Cortex of kidney (tissue), 1 donor: ENCODE measurements at places on chromosomes 1 and 21.

DNA sequence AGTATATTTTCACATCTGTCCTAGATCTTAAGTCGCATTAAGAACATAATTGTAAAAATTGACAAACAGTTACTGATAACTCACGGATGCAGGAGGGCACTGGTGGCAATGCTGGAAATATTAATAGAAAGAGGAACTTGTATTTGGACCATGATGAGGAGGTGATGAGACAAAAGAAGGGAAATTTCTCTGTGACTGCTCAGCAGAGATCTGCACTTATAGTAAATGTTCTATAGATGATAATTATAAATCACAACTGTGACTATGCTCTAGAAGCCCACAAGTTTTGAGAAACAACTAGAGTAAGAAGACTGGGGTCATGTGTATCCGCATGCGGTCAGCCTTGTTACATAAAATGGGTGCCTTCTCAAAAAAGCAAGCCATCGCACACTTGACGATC, 8.7 kb upstream of the DUSP12 start:
- no peak for DNase-seq

DNA sequence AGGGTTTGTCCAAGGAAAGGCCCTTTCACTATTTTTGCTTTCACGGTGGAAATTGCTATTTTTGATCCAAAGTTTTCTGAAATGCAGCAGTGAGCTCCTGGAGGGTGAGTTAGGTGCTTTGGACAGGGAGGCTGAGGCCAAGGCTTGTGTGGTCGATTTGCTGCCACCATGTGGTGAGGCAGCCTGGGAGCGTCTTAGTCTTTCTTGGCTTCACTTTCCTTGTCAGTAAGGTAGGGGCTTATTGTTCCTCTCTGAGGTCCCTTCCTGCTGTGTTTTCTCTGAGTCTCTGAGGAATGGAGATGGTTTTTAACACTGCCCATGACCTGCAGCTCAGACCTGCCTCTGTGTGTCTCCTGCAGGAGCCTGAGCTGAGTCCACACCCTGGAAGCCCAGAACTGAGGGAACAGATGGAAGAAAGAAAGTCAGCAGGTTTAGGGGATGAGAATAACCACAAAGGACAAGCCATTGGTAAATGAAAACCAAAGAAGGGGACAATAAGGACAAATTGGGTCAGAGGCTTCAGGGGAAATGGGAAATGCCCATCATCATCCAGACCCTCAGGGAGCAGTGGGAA, 20.1 kb upstream of the S100A10 start:
- no peak for DNase-seq

DNA sequence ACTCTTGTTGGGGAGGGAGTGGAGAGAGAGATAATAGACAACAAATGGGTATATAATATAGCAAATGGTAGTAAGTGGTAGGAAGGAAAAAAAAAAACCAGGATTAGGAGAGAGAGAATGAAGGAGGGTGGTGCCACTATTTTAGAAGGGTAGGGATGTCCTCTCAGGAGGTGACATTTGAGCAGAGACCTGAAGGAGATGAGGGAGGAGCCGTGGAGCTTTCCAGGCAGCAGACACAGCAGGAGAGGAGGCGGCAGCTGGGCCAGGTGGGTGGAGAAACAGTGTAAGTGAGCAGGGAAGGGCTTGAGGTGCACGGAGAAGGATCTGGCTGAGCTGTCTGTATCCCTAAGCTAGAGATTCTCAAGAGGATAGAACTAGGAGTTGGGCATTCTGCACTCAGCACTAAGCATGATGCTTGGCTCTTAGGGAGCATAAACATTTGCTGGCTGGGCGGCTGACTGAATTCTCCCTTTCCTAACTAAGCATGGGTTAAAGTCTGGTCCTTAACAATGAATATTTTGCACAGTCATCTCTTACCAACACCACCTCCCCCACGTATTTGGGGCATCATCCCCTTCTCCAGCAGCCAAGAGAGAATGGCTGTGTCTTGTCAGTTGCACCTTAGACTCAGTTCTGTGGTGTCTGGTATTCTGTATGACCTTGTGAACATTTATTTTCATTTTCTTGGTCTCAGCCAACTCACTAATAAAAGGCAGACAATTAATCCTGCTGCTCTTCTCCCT, 27.6 kb upstream of the SARS1 start:
- DNase-seq = no peak

DNA sequence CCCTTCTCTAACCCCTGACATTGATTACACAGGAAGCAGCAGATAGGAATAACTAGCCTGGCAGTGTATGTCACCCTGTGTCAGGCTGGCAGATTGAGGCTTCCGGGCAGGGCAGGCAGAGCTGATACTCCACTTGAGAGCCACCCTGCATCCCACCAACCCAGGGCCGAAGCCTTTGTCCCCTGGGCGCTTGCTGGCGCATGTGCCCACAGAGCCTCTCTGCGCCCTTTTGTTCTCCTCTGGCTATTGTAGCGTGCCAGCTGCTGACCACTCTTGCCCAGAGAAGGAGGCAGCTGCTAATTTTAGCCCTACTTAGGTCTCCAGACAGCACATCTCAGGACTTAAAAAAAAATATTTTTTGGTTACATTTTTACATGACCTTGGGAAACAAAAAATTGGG, 304.9 kb downstream of the HHAT start:
- DNase-seq = no peak

- no peak for DNase-seq
Observed at GRCh38 chr1:16420424-16421118, 16.7 kb downstream of the SPATA21 start.

- no peak for DNase-seq
Observed at GRCh38 chr1:186848509-186849130, 19.9 kb downstream of the PLA2G4A start.

DNA sequence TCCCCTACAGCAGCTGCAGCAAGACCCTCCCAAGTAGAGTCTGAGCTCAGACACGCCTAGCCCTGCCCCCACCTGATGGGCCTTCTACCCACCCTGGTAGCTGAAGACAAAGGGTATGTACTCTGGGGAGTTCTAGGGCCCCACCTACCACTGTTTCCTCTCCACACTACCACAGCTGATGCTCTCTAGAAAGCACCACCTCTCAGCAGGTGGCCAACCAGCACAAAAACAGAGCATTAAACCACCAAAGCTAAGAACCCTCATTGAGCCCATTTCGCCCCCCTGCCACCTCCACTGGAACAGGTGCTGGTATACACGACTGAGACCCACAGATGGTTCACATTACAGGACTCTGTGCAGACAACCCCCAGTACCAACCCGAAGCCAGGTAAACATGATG, 258.9 kb downstream of the SETD4 start:
- DNase-seq = no peak

DNA sequence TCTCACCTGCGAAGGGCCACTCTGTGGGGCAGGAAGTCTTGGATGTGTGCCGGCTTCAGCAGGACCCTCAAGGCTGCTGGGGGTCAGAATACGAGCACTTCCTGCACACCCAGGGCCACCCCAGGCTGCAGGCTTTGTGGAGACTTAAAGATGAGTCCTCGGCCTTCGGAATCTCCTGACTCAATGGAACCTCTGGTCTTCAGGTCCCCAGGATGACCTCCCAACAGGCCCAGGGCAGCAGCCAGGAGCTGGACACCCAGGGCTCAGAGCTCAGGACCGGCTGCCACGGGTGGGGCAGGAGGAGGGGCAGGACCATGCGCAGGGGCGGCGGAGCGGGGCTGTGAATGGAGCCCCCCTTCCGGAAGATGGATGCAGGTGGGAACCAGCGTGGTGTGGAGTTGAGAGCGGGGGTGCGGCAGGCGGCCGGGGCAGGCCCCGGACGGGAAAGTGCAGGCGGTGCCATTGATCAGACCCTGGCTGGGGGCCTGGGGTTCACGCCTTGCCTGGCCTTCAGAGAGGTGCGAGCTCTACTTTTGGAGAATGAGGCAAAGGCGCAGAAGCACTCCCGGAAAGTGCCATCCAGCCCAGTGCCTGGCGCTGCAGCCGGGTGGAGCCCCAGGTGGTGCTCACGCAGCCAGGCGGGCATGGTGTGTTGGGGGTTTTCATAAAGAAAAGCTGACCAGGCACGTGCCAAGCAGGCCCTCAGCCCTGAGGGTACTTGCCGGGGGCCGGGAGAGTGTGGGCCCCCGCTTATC, 10.4 kb downstream of the COL18A1 start:
- DNase-seq = no peak

DNA sequence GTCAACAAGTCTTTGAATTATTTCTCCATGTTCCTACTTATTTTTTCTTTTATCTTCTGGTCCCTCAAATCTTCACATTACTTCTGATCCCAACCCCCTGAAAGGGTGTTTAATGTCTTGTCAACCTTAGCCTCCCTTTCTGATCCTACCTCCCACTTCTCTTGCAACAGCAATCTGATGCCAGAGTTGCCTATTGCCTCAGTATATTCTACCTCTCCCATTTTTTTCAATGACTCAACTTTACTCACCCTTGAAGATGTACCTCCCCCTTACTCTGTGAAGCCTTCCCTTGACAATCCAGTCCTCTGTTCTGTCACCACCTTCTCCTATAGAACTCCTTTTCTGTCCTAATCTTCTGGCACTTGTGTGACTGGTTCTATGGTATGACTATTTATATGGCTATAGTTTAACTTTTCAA, 99.5 kb upstream of the CD55 start:
- no peak for DNase-seq

DNA sequence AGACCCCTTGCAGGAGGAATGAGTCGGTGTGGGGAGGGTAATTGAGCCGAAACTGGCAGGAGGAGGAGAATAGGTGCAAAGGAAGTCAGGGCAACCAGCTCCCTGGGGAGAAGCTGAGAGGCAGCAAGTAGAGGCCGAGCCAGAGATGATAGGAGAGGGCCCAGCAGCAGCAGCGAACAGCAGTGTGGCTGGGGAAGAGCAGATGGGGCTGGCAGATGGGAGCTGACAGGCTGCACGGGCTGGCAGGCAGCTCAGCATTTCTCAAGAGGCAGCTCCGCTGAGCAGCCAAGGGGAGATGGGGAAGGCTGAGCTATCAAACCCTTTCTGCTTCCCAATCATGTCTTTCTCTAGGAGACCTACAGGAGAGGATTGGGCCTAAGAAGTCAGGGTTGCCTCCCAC, 158.2 kb downstream of the TRIM33 start:
- DNase-seq = no peak

DNA sequence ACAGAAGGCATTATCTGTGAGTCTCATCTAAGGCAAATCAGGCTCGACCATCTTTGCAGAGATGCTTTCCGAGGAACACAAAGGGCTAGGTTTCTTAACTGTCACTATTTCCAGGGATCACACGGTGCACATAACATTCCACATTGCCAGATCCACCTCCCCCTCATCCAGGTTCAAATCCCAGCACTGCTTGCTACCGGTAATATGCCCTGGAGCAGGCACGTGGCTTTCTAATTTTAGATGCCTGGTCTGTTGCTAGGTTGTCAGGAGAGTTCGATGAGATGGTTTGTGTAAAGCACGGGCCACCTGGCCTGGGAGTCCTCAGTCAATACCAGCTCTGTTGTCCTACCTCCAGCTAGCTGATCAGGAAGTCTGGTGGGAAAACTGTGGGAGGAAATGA, 598.6 kb downstream of the NPHP4 start:
- no peak for DNase-seq

GRCh38 chr1:193408782-193409293, 222.4 kb upstream of the B3GALT2 start:
- no peak for DNase-seq

- DNase-seq = no peak
Observed at GRCh38 chr21:44914176-44914874, 6.4 kb downstream of the ITGB2 start.

- no peak for DNase-seq
Observed at GRCh38 chr1:181789395-181789794, 272.1 kb downstream of the ZNF648 start.

DNA sequence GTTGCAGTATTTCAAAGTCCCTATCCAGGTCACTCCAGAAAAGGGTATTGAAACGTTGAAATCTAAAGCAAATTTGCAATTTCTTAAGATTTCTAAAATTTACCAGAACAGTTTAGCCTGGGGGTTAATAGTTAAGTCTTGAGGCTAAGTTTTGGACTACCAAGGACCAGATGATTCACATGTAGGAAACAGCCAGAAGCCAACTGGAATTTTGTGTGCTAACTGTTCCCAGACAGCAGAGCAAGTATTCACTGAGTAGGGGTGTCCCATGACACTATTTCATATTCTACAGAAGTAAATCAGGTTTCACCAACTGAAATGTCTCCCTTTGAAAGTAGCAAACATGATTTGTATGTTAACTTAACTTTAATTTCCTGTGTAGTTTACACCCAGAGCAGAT, 11.5 kb upstream of the C1orf105 start:
- DNase-seq = no peak

DNA sequence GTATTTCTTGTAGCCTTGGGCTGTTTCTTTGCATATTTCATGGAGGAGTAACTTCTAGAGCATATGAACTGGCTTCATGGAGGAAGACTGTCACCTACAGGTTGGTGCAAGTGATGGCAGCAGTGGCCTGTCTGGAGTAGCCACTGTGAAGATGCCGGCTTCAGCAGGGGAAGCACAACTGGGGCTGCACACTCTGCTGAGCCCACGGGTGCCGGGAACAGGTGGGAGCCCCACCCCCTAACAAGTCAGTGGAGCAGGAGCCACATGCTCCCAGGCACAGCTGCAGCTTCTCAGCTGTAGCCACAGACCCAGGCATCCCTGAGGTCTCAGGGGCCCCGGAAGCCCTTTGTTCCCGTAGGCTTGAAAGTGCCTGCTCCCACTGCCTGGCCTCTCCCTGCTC, 43.2 kb upstream of the C1orf185 start:
- no peak for DNase-seq

- DNase-seq = no peak
Observed at GRCh38 chr1:29812408-29813135, 576.2 kb downstream of the PTPRU start.

DNA sequence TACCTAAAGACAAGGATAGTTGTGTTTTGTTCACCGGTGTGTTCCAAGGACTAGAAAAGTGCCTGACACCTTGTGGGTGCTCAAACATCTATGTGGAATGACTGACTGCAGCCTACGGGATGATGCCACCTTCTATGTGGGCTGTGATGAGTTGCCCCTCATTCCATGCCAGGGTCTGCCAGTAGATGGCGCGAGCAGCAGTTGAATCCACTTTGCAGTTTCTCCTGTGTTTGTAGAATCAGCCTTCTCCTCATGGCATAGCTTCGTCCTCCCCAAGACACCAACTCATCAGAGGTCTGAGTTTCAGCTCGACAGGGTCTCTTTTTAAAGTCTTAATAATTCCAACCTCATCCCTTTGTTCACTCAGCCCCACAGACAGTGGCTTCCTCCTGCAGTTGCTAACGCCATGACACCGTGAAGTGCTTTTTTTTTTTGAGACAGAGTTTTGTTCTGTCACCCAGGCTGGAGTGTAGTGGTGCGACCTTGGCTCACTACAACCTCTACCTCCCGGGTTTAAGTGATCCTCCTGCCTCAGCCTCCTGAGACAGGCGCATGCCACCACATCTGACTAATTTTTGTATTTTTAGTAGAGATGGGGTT, 133.7 kb downstream of the CAPN8 start:
- no peak for DNase-seq

DNA sequence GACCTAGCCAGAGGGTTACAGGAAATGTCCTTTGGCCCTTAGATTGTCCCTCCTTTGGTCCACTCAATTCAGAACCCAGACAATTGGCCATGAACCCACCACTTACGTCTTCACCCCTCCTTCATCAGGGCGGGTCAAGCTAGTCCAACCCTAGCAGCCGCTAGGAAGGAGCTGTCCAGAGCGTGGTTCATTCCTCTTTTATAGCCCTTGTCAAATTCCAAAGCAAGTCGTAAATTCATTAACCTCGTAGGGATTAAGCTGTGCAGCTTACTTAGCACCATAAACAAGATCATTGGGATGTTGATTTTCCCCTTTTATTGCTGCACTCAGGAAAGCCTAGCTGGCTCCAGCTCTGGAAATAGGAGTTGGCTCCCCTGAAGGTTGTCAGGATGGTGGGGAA, 90.1 kb downstream of the TMEM53 start:
- no peak for DNase-seq
